ENCODE measurements at places on chromosomes 7 and 10.

GRCh38 chr10:84539216-84539615 lies 210.8 kb downstream of the CCSER2 start:
- DNase-seq: no peak

GRCh38 chr10:125521721-125522680 lies 161.0 kb downstream of the TEX36 start:
- no peak for DNase-seq

DNA sequence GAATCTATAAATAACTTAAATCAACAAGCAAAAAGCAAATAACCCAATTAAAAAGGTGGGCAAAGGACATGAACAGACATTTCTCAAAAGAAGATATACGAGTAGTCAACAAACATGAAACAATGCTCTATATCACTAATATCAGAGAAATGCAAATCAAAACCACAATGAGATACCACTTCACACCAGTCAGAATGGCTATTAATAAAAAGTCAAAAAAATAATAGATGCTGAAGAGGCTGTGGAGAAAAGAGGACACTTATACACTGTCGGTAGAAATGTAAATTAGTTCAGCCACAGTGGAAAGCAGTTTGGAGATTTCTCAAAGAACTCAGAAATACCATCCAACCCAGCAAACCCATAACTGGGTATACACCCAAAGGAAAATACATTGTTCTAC lies 70.6 kb downstream of the CTTNBP2 start:
- DNase-seq: no peak

- no peak for DNase-seq
Observed at GRCh38 chr7:72260406-72260805, 151.7 kb downstream of the CALN1 start.

- DNase-seq: peak; percentile 39
Observed at GRCh38 chr10:42962110-42962901, 114.6 kb upstream of the RET start.

- no peak for DNase-seq
Observed at GRCh38 chr7:78171398-78171797, 372.8 kb downstream of the PHTF2 start.

GRCh38 chr7:89687211-89687610 lies 467.1 kb upstream of the STEAP1 start:
- no peak for DNase-seq

Measured in lower lobe of right lung (tissue), 2 donors.